Erythroblast (primary cell): ENCODE measurements at places on chromosomes 13 and 19.

DNA sequence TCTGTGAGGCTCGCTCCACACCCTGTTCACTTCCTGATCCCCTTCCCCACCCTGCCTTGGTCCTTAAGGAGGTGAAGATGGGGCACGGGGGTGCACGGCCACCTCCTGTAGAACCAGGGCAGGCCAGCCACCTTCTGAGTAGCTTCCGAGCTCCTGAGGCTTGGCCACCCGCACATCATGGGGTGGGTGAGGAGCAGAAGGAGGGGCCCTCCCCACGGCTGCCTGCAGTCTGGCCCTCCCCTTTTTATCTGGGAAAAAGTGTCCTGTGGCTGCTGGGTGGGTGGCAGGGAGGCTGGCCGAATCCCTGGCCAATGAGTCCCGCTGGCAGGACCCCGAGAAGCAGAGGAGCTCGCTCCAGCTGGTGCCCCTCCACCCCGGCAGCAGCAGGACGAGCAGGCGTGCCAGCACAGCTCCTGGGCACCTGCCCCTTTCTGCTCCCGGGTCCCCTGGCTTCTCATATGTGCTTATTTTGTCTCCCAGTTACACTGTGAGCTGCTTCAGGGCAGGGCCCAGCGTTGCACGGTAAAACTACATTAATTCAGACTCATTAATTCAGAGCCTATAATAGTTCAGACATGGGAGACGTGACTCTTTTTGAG, 135.0 kb downstream of the KDM4B start:
- no peak for DNase-seq

DNA sequence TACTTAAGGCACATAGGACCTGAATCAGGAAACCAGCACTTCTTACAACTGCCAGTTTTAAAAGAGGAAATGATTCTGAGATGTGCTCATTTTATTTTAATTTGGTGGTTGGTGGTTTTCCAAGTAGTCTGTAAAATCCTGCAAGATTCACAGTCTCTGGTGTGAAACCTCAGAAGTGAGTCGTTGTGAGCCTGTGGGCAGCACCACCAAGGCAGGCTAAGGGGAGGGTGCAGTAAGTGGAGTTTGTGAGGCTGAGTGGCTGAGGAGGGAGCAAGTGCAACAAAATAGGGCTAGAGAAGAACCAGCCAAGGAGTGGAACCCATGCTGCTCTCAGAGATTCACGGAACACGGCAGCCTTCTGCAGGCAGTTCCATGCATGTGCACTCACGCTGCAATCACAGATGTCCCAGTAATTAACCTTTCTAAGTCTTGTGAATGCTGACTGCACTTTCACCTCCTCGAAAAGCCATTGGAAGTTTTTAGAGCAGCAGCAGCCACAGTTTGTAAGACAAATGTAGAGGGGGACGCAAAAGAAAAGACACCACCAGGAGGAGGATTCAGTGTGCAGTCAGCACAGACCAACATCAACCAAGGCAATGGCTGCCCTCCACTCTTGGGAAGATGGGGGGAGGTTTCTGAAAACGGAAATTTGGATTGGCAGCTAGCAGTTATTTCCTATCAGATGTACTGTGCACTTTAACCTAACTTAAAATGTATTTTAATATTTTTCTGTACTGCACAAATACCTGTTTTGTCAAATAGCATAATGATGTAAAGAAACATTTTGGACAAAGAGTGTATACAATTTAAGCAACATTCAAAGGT, 44.9 kb downstream of the ESD start:
- DNase-seq, result peak; percentile 11

DNA sequence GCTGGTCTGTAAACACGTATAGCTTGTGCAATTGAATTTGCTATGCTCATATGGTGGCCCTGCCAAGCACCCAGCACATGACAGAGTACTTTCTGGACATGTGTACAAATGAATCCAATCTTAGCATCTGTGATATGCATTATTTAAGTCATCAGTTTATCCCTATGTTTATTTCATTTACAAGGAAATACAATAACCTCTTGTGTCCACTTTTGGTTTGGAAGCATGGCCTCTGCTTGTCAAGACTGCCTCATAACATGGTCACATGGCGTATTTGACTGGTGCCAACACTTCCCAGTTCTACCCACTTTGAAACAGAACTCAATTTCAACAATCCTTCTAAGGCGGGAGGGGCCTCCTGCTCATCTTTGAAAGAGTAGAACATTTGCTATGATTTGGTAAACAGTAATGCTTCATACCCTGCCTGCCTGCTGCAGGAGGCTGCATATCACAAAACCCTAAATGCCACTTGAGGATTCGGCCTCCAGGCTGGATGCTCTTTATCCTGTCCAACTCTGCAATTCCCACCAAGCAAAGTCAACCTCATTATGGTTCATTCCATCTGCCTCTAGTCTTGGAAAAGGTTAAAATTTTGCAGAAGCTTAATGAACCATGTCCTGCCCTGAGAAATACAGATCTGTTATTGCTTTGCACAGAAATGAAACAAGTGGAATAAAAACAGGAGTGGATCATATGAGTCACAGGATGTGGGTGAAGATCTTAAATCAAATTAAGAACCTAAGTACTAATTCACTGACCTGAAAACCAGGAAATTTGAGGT, 151.3 kb downstream of the CYSLTR2 start:
- no peak for DNase-seq

DNA sequence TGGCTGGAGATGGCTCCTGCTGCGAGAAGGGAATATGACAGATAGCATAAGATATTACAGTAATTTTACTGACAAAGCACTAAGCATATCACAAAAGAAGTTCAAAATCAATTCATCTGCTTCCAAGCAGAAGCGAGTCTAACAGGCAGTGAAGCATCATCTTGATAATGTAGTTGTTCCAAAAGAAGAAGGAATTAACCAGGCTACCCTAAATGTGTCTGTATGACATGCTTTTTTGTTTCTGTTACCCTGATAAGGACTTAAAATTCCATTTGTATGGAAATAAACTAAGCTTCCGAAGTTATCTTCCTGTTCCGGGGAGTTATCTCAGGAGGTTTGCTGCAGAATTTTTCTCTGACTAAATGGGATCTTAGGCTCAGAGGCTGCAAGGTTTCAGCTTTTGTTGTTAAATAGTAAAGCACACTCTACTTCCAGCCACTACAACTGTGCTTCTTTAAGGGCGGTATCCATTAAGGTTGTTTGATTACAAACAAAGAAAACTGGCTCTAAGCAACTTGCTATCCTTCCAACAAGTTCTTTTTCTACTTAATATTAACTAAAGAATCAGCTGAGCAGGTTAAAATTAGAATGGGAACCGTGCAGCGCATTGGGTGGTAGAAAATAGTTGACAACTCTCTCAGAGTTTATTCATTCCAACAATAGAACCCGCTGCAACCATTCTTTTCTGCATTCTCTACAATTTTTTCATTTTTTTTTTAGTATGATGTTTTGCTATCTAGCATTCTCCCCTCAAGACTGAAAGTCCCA, 607.3 kb downstream of the UQCRFS1 start:
- DNase-seq, result no peak

DNA sequence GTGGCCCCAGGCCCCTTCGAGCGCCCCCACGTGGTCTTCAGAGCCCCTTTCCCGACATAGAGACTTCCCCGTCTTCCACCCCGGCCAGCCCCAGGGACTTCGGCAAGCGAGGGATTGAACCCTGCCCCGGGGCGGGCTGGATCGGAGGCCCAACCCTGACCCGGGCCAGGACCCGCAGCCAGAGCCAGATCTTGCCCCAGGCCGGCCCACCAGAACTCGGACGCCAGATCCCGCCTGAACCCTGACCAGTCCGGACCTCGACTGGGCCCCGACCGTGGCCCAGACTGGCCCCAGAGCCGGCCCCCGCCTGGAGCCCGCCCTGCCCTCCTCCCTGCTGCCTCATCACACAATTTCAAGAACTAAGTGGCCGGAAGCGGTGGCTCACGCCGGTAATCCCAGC, 253 bp upstream of the TPTE2 start:
- no peak for DNase-seq

DNA sequence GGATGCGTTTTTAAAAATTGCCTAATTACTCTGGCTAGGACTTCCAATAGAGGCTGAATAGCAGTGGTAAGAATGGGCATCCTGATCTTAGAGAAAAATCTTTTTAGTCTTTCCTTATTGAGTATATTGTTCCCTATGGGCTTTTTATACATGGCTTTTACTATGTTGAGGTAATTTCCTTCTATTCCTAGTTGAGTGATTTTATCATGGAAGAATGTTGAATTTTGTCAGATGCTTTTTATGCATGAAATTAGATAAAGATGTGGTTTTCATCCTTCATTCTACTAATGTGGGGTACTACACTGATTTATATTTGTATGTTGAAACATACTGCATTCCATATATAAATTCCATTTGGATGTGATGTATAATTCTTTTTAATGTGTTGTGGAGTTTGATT, 2673.8 kb downstream of the PCDH9 start:
- DNase-seq, result no peak

DNA sequence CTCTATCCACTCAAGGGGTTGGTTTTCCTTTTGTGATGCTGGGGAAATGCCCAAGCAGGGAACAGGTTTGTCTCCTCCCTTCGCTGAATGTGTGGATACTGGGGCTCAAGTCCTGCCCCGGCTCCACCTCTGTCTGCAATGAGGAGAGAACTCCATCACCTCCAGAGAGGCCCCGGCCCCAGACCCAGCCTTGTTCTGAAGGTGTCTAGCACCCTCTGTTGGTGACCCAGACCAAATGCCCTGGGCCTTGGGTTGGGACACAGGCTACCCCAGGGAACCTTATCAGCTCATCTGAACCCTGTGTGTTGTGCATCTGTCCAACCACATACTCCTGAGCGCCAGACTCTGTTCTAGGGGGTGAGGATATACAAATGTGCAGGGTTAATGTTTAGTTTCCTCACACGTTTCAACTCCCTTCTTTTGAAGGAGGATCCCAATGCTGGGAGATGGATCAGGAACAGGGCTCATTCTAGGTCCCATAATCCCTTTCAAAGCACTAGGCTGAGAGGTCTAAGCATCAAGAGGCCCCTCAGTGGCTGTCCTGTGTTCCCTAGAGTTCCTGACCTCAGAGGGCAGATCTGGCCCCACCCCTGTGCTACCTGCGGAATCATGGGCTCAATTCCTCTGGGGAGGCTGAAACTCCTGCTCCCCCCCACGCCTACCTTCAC, 112.5 kb upstream of the SLC7A1 start:
- DNase-seq, result peak; percentile 62

DNA sequence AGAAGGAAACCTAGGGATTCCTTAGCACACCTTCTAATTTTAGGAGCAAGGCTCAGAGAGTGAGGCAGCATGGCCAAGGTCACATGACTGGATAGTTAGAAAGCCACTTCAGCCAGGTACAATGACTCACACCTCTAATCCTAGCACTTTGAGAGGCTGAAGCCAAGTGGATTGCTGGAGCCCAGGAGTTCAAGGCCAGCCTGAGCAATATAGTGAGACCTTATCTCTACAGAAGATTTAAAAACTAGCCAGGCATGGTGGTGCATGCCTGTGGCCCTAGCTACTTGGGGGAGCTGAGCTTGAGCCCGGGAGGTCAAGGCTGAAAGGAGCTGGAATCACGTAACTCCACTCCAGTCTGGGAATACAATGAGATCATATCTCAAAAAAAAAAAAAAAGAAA, 69.2 kb downstream of the TEX26 start:
- DNase-seq, result no peak

- no peak for DNase-seq
These were observed 497.7 kb downstream of the MYO16 start for GRCh38 chr13:109126891-109127641.

GRCh38 chr13:27203854-27204253, 32.2 kb upstream of the USP12 start:
- peak; percentile 35 for DNase-seq

GRCh38 chr13:87094646-87095045, 576.5 kb upstream of the SLITRK5 start:
- no peak for DNase-seq

DNA sequence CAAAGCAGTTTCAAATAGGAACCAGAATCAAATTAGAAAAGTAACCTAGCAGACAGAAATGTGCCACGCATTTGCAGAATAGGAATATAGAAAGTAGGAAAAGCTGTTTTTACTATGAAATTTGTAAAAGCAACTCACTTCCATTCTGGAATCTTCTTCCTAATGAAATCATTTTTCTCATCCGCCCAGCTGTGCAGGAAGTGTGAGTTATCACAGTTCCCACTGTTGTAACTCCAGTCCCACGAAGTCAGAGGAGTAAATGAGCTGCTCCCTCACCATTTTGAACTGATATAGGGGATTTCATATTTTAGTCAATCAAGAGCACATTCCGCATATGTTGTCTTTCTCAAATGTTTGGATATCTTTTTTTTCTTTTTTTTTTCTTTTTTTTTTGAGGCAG, 230.8 kb downstream of the TBC1D4 start:
- DNase-seq, result no peak

- DNase-seq, result no peak
These were observed 6.0 kb downstream of the KANK2 start for GRCh38 chr19:11191273-11191755.

DNA sequence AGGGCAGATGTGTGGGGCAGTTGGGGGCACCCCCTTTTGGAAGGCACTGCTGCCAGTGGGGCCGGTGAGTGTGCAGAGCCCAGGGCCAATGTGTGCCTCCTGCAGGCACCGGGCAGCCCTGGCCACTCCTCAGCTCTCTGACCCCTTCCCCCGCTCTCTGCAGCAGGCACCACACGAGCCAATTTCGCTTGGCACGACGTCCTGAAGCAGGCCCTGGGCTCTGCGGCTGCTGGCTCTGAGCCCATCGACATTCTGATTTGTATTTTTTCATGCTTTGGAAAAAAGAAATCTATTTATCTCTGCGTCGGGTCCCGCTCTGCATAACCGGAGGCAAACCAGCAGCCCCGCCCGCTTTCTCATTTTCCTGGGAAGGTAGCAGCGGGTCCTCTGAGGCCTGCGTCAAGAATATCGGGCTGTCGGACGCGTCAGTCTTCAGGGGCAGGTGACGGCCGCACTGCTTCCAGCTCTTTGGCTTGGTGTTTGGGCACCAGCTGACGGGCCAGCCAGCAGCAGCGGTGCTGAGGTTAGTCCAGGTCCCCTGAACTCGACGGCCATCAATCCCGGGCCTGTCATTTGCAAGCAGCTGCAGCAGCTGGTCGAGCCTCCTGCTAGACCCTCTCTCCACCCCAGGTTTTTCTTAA, 134.3 kb downstream of the KDM4B start:
- no peak for DNase-seq

DNA sequence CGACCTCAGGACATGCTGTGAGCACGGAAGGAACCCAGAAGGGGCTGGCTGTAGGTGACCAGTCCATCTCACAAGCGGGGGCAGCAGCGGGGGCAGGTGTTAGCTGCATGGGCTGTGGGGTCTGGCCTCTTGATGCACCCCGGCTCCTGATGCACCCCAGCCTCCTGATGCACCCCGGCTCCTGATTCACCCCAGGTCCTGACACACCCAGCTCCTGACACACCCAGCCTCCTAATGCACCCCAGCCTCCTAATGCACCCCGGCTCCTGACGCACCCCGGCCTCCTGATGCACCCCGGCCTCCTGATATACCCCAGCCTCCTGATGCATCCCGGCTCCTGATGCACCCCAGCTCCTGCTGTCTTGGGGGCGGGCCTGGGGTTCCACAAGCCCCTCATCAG, 7.4 kb downstream of the LSM7 start:
- no peak for DNase-seq

DNA sequence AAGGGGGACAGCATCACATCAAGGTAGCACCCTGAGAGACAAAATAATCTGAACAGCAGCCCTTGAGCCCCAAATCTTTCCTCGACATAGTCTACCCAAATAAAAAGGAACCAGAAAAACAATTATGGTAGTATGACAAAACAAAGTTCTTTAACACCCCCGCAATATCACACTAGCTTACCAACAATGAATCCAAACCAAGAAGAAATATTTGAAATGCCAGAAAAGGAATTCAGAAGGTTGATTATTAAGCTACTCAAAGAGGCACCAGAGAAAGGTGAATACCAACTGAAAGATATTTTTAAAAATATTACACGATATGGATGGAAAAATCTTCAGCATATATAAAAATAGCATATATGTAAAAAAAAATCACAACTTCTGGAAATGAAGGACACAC, 252.9 kb upstream of the SLITRK6 start:
- DNase-seq, result no peak
